ENCODE measurements at places on chromosomes 12 and 14.

- no peak for DNase-seq
These were observed 572 bp downstream of the RAN start for GRCh38 chr12:130872179-130873096.

GRCh38 chr12:116897476-116897875, 13.3 kb upstream of the FBXW8 start:
- DNase-seq, result no peak

DNA sequence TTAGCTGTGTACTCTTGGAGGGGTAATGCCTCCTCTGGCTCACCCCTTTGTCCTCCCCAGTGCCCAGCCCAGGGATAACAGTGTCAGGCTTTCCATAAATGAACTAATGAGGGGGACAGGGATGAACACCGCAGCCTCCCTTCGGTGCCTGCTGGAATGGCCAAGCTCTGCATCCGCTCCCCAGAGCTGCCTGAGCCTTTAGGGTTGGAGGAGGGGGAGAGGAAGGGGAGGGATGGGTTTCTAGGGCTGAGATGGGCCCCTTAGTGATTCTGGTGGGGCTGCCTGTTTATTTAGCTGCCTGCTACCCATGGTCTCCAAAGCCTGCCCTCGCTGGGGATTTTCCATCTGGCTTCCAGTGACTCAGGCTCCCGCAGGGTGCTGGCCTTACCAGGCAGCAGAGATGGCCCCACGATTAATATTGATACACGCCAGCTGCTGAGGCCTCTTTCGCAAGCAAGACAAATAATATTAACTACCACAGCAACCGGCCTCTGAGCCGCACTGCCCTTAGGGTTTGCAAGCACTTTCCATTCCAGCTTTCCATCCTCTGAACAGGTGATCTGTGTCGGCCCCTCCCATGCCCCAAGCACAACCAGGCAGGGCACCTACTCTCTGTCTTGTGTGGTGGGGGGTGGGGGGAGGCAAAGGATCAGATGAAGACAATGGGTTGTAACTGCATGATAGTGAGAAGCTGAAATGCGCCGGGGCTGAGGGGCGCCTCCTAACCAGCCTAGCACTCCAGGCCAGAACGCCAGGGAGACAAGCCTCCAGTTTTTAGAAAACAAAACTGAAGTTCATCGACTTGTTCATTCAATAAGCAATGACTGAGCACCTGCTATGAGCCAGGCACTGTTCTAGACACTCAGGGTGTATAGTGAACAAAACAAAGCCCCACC, 56.7 kb downstream of the C14orf132 start:
- no peak for DNase-seq

DNA sequence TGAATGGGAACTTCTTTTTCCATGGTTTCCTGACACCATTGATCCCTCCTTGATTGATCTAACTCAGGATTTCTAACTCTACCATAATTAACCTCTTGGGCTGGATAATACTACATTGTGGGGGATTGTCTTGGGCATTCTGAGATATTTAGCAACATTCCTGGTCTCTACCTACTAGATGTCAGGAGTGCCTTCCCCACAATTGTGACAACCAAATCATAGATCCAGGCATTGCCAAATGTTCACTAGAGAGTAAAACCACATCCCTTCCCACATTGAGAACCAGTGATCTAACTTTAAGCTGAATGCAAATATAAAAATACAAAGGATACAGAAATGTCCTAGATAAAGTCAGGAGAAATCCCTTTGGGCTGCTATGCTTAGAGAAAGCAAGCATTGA, 36.9 kb upstream of the CCDC198 start:
- DNase-seq, result no peak

- no peak for DNase-seq
These were observed 6.6 kb downstream of the CAPRIN2 start for GRCh38 chr12:30748147-30748546.

DNA sequence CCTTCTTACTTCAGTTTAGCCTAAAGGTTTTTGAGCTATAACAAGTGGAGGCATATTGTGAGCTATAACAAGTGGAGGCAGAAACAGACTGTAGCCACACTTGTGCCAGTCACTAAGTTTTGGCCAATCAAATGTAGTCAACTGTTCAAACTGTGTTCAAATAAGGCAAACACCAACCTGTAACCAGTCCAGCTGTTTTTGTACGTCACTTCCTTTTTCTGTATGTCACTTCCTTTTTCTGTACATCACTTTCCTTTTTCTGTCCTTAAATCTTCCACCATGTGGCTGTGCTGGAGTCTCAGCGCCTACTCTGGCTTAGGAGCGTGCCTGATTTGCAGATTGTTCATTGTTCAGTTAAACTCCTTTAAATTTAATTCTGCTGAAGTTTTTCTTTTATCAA, 79.7 kb downstream of the FUT8 start:
- DNase-seq, result no peak

DNA sequence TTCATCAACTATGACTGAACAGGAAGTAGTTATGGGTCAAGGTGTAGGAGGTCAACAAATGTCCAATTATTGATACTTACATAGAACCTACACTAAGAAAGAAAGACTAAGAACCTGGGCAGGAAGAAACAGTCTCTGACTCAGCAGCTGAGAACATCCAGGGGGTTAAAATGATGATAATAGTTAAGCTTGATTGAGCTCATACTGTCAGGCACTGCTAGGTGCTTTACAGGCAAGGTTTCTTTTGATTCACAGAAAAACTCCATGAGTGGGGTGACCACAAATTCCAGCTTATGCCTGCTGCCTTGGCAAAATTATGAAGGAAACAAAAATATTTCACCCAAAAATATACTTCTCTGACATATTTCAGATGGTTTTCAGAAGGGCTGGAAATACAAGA, 75.0 kb downstream of the ACADS start:
- no peak for DNase-seq

GRCh38 chr12:98743362-98743953, 98.4 kb downstream of the APAF1 start:
- no peak for DNase-seq

GRCh38 chr14:72779679-72780078, 114.2 kb downstream of the DPF3 start:
- DNase-seq, result no peak

GRCh38 chr12:49260166-49260565, 4.7 kb upstream of the TUBA1C start:
- no peak for DNase-seq

- no peak for DNase-seq
These were observed 331.1 kb upstream of the FKBP4 start for GRCh38 chr12:2463719-2464118.

DNA sequence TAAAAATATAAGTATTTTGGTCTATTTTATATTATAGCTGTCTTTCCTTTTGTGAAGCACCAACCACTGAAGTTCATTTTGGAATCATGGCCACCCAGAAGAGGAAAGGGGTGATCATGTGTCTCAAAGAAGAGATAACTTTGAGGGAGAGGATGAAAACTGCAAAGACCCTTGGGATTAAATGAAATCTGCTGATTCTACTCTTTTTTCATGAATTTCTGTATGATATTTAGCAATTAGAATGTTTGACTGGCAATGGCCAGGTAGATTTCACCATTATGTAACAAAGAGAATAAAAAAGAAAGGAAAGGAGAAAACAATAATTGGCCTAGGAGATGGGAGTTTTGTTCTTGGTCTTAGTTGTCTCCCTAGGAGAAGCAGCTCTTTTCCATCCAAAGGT, 350.8 kb downstream of the EMP1 start:
- DNase-seq, result no peak

- no peak for DNase-seq
These were observed 207.6 kb upstream of the PDZRN4 start for GRCh38 chr12:40980427-40980961.

DNA sequence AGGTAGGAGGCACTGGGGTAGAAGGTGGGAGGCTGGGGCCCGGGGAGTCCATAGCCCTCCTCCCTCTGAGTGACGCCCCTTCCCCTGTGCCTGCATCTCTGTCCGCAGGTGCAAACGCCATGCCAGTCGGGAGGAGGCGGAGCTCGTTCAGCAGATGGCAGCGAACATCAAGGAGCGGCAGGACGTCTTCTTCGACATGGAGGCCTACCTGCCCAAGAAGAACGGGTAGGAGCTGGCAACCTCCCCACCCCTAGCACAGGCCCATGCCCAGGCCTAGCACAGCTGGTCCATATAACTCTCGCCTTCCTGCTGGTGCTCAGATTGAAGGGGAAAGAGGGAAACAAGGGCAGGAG, 35.6 kb downstream of the TMEM120B start:
- no peak for DNase-seq

DNA sequence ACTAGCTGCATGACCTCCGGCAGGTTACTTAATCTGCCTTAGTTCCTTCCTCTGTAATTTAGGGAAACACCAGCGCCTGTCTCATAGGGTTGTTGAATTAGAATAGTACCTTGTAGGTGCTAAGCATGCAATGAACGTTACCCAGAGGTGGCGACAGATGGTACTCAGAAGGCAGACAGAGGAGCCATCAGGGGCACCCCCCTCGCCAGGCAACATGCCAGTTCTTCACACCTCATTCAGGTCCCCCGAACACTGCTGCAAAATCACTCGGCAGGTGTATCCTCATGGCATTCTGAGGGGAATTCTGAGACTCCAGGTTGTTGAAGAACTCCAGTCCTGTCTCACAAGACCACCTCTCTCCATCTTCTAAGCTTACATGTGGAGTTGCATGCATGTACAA, 10.1 kb downstream of the ISM2 start:
- DNase-seq, result no peak

GRCh38 chr12:122081697-122082221, 3.2 kb downstream of the MLXIP start:
- no peak for DNase-seq

- no peak for DNase-seq
These were observed 65.6 kb upstream of the DICER1 start for GRCh38 chr14:95222870-95223398.

- DNase-seq, result no peak
These were observed 3.0 kb upstream of the PIGH start for GRCh38 chr14:67602995-67603545.

DNA sequence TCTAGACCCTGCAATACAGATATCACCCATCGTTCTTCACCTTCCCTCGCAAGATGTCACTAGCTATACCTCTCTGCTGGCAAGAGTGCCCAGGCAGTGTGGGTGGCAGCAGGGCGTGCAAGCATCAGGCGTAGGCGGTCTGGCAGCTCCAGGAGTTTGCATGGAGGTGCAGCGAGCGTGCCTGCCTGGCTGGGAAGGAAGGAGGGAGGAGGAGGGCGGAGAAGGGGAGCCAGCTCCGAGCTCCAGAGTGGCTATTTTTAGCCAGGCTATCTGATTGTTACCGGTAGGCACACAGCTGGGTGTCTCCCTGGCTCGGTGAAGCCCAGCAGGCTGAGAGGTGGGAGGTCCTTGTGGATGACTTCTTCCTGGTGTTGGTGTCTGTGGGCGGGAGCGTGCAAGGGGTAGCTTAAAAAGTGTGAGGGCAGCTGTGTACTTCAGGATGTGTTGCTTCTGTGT, 6.2 kb downstream of the FOXJ2 start:
- no peak for DNase-seq

DNA sequence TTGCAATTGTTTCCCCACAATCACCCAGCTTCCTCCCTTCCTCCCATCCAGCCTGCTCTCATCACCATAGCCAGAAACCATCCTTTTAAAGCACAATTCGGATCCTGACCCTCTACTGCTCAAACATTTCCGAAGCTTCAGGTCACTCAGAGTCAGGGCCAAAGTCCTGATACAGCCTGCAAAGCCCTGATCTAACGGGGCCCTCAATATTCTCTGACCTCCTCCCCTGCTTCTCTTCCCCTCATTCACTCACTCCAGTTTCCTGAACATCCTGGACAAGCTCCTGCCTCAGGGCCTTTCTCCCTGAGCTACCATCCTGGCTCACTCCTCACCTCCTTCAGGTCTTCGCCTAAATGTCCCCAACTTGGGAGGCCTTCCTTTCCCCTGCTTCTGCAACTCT, 46.1 kb downstream of the PITPNM2 start:
- no peak for DNase-seq

DNA sequence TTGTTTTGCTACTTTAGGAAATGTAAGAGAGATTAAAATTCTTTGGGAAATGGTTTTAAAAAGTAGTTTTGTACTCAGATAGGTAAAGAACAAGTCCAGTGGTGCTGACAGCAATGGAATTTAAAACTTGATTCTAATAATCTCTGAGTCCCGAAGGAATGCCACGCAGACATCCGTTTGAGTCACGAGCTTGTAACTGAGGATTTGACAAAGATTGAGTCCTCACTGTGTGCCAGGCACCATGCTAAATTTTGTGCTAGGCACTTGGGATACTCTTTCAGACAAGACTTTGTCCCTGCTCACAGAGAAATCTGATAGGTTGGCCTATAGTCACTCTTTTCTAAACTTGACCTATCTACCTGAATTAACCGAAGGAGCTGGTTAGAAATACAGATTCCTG, 12.7 kb downstream of the FLRT2 start:
- DNase-seq, result no peak

GRCh38 chr14:99681832-99682148, 2.3 kb upstream of the CYP46A1 start:
- no peak for DNase-seq

GRCh38 chr14:52328276-52328675, 14.2 kb downstream of the PTGER2 start:
- no peak for DNase-seq

GRCh38 chr12:57883700-57884099, 37.2 kb upstream of the CTDSP2 start:
- no peak for DNase-seq

GRCh38 chr12:83807871-83808270, 1104.7 kb downstream of the SLC6A15 start:
- DNase-seq, result no peak

DNA sequence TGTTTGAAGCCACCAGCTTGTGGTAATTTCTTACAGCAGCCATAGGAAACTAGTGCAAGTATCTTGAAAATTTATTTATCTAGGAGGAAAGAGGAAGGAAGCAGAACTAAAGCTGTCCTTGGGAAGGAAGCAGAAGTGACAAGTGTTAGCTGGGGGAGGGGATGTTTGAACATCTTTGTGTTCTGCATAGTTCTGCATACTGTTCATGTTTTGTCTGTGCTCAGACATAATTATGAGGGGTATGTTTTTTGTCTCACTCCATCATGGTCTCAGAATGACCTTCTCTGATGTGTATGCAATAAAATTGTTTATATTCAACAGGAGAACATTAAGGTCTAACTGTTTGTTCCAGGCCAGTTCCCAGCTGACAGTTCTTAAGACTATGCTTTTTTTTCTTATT, 606.5 kb downstream of the GALC start:
- DNase-seq, result no peak

DNA sequence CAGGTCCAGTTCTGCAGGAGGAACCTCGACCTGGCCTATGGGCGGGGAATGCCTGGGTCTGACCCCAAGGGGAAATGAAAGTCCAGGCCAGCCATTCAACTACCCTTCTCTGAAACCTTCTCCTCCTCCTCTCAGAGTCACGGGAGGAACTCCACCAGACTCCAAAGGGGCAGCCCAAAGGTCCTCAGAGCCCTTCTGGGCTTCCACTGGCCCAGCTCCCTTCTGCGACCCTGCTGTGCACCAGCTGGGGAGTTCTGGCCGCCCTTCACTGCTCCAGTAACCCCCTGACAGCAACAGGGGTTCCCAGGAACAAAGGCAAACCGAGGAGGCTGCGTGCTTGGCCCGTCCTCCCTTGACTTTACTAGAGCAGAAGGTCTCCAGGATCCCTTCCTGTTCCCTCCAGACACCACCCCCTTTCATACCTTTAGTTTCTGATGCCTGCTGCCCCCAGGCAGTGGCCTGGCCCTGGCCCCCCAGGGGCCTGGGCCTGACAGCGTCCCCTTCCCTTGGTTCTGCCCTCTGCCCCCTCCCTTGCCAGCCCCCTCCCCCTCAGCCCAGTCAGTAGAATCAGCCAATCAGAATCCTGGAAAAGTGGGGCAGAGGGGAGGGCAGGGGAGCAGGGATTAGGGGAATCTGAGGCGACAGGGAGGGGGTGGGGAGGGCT, 850 bp upstream of the ZNF385A start:
- DNase-seq, result no peak
